ENCODE measurements at places on chromosomes 16 and 17.

DNA sequence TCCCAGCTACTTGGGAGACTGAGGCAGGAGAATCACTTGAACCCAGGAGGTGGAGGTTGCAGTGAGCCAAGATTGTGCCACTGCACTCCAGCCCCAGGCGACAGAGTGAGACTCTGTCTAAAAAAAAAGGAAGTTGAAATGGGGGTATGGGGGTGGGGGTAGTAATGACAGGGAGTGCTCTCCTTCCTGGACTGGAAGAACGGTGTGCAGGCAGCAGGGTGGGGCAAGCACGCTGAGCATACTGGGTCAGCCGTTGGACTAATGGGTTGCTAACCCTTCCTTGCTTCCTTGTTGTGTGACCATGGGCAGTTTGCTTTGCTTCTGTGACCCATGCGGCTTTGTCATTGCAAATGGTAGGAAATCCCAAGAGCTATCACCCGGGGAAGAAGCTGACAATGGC, 16.5 kb downstream of the KATNIP start:
- ATAC-seq = peak; percentile 76

- no peak for ATAC-seq
Measured at GRCh38 chr16:89101303-89102040, 7.8 kb downstream of the ACSF3 start.

DNA sequence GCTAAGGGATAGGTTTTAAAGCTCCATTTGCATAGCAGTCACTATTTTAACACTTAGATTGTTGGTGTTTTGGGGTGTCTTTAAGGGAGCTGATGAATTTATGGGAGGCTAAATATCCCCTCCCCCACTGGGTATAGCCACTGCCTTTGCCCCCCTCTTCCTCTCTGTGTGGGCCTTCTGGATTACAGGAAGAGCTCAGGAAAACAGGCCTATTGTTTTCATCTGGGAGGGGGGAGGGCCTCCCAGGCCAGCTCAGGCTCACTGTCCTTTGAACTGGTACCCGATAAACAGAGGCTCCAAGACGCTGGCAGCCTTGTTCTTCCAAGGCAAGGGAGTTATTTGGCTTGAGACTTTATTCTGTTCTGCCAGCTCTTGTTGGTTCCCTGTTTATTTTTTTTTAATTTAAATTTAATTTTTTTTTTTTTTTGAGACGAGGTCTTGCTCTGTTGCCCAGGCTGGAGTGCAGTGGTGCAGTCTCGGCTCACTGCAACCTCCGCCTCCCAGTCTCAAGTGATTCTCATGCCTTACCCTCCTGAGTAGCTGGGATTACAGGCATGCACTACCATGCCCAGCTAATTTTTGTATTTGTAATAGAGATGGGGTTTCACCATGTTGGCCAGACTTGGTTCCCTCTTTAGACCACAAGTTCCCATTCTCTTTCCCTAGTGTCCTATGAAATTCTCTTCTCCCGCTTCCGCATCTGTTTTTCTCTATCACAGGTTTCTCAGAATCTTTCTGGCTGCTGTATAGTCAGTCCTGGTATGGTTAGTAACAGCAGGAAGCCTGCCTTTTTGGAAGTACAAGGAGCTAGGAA, 25.1 kb downstream of the MINK1 start:
- no peak for ATAC-seq

GRCh38 chr17:40333781-40334448, 24.9 kb downstream of the RARA start:
- ATAC-seq = no peak

DNA sequence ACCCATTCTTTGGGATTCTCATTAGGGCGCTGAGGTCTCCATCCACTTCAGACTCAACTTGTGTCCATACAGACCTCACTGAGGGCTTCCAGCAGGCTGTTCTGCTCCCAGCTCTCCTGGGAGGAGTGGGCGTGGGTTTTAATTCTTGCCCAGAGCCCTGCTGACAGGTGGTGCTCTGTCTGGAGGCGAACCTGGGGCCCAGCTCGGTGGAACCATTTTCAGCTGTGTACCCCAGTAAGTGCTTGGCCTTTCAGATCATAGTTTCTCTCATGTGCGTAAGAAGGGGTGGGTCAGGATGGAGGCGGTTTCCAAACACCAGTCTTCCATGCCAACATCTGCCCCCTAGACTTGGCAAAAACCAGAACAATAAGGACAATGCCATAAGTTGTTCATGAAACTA, 21.4 kb upstream of the NKD1 start:
- no peak for ATAC-seq

GRCh38 chr17:76472726-76473125, 5.3 kb downstream of the AANAT start:
- no peak for ATAC-seq

DNA sequence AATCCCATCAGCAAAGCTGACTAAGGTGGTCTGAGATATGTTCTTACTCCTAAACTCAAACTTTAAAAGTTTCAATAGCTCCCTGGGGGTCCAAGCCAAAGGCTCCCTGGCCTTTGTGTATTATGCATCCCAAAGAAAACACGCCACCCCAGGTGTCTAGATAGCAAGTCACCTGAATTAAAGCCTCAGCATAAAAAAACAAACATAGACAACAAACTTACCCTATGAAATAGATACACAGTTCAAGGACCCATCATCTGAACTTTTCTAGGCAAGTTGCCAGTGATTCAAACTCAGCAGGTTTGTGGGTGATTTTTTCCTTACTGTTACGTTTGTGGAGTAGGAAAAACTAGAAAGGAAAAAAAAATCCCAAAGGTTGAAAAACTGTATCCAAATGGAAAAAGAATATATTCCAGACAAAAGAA, 12.5 kb downstream of the CMTM3 start:
- ATAC-seq = no peak

GRCh38 chr16:89615596-89616090, 2.2 kb downstream of the DPEP1 start:
- ATAC-seq = no peak

DNA sequence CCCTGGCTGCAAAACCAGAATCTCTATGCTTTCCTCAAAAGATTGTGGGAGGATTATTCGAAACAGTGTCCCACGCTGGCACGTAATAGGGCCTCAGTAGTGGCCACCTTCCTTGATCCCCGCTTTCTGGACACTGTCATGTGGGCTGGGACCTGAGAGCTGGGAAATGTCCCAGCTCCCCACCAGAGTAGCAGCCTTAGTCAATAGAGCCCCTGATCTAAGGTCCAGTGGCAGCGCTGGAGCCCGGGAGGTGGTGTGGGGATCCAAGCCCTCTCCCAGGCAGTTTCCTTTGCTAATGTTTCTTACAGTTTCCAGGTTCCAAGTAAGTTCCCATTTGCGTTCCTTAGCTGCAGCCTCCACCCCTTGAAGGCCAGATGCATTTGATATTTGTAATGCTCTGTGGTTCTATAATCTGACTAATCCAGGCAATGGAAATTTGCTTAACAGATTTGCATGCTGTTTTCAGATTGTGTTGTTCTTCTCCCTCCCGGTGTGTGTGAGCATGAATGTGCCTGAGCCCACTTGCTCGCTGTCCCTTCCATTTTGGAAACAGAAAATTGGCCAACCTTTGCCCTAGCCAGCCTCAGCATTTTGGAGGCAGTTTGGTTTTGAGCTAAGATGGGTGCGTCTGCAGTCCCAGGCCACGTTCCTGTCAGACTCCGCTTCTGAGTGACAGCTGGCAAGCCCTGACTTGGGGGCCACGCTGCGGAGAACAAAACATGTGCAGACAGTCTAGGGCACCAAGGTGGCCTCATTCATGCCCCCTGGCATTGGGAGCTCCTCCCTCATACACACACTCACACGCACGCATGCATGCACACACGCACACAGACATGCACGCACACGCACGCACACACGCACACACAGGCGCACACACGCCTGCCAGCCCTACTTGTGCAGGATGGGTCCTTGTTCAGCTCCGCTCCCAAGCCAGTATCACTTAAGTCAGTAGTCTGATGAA, 69.4 kb downstream of the CCDC182 start:
- ATAC-seq = peak; percentile 35

GRCh38 chr16:57477531-57478202, 8.6 kb downstream of the DOK4 start:
- no peak for ATAC-seq

GRCh38 chr17:61345825-61346666, 53.6 kb upstream of the TBX2 start:
- ATAC-seq = no peak

GRCh38 chr17:50708050-50709000, 611 bp upstream of the ANKRD40 start:
- no peak for ATAC-seq

Data from esophagus mucosa (tissue), 1 donor.